Stimulated activated CD8-positive, alpha-beta memory T cell treated with anti-CD3 and anti-CD28 coated beads, Interleukin-2, amount 100 ng/mL, for 48 hours (primary cell): ENCODE measurements at places on chromosomes 12 and 14.

DNA sequence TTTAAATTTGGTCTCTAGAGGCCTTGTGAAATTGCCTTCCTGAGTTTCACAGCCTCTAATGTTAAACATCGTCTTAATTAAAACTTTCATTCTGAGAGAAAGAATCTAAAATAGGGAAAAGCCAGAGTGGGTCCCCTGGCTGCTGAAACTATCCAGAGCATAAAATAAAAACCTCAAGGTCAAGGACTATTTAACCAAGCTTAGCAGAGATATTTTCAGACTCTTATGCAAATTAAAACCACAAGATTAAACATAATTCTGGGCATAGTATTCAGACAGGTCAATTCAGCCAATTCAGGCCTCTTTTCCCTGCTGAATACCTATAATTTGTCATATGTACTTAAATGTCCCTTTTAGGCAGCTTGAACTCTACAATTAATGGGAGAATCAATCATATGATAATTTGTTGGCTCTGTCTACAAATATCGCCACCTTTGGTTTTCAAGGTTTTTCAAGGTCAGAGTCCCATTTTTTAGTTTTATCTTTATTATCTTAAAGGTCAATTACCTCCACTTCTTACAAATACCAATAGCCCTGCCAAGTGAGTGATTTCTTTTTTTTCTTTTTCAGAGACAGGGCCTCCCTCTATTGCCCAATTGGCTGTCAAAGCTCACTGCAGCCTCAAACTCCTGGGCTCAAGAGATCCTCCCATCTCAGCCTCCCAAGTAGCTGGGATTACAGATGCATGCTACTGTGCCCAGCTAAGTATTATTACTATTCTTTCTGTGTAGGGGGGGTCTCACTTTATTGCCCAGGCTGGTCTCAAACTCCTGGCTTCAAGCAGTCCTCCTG, 257.1 kb downstream of the PHLDA1 start:
- DNase-seq = no peak

DNA sequence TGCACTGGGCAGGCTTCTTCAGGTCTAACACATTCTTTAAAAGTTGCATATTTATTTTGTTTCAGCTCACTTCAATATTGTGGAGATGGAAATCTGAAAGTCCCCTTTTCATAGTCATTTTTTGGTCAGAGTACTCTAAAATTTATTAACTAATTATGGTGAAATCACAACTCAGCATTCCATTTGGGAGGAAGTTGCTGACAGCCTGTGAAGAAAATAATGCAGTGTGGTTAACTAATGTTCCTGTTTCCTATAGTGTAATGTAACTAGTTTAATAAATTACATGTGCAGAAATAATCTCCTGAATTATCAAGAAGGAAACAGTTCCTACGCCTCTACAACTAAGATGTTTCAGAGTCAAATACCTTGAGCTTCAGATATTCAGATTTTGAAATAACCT, 17.1 kb downstream of the LRFN5 start:
- DNase-seq = no peak

GRCh38 chr14:77240336-77240915, 30.6 kb downstream of the NGB start:
- DNase-seq = no peak

GRCh38 chr12:4330203-4330602, 9.2 kb downstream of the TIGAR start:
- no peak for DNase-seq

DNA sequence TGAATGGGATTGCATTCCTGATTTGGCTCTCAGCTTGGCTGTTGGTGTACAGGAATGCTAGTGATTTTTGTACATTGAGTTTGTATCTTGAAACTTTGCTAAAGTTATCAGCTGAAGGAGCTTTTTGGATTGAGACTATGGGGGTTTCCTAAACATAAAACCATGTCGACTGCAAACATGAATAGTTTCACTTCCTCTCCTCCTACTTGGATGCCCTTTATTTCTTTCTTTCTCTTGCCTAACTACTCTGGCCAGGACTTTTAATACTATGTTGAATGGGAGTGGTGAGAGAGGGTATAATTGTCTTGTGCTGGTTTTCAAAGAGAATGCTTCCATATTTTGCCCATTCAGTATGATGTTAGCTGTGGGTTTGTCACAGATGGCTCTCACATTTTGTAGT, 141.5 kb downstream of the CEP83 start:
- DNase-seq = no peak

GRCh38 chr14:101200008-101200649, 296.6 kb upstream of the RTL1 start:
- DNase-seq = no peak

GRCh38 chr12:108642899-108643654, 9.4 kb upstream of the SELPLG start:
- DNase-seq = no peak

DNA sequence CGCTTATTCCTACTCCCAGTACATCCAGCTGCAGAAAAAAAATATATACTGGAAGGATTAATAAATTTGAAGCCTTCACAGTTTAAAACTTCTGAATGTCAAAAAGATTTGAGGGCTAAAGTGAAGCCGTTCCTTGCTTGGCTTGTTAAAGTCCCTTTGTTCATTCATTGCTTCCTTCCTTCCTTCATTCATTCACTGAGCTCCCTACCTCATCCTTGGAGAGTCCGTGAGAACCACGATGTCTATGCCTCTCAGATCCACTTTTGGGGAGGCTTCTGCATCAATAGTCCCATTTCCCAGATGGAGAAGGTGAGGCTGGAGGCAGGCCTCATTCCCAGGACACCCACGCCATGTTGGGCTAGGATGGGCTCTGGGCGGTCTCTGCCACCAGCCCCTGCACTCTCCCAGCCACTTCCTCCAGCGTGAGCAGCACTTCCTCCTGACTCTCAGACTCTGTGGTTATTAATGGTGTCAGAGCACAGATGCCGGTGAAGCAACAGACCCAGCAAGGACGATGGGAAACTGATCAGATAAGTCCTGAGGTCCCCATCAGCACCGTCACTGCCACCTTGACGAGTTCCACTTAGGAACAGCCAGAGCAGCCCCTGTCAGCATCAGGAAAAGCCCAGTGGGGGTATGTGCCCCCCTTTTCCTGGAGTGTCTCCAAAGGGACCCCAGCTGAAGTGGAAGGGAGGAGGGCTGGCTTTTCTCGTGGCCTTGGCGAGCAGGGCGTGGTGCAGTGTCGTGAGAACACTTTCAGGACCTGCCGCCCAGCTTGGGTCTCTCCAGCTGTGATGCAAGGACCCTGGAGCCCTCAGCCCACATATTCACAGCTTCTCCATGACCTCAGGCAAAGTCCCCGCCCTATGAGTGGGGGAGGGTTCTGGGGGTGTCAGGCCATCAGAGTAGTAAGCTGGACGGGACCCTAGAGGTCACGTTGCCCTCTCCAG, 21.2 kb downstream of the ASB2 start:
- no peak for DNase-seq

DNA sequence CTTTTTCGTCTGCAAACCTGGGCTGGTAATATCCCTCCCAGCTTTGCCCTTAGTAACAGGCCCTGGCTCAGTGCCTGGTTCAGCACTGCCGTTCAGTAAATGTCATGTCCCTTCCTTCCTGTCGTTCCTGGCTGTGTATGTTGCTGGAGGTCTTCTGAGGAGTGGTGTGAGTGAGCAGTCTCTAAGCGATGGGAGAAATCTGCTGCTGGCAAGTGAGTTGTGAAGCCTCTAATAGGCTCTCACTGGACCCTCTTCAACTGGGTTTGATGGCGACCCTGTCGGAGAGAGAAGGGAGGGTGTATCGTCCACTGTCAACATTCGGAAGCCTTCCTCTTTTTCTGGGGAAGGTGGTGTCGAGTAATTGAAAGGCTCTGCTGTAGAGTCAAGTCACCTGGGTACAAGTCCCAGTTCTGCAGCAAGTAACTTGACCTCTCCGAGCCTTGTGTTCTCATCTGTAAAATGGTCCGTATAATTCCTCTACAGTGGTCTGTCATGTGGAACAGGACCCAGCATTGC, 62.8 kb downstream of the HRK start:
- DNase-seq = no peak

GRCh38 chr12:124426594-124427555, 132.0 kb downstream of the RFLNA start:
- no peak for DNase-seq

- DNase-seq = no peak
Measured at GRCh38 chr14:89164168-89165073, 252.6 kb downstream of the FOXN3 start.

GRCh38 chr12:120264086-120264903, 1.2 kb downstream of the PXN start:
- DNase-seq = no peak

- DNase-seq = no peak
Measured at GRCh38 chr12:19506497-19506896, 67.2 kb downstream of the AEBP2 start.

- DNase-seq = no peak
Measured at GRCh38 chr14:33788161-33788560, 162.7 kb downstream of the EGLN3 start.

GRCh38 chr12:90870971-90871725, 83.8 kb downstream of the CCER1 start:
- no peak for DNase-seq

DNA sequence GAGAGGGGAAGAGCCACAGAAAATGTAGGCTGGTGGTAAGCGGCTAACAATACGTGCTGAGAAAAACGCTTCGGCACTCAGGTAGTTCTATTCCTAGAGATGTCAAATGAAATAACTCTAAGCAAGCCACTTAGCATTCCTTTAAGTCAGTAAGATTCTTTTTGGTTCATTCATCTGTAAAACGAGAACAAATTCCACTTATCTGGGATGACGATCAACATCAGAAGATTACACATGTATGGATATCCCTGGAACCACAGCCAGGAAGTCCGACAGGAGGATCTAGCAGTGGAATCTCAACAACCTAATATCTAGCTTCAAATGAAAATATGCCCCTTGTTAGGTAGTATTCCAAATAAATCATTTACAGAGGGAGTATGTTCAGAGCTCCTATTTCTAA, 74.6 kb upstream of the CDKN3 start:
- no peak for DNase-seq

- no peak for DNase-seq
Measured at GRCh38 chr12:49244176-49244575, 20.7 kb upstream of the TUBA1C start.

- no peak for DNase-seq
Measured at GRCh38 chr14:54348923-54349620, 47.7 kb upstream of the CDKN3 start.

- DNase-seq = no peak
Measured at GRCh38 chr12:129296671-129297070, 443.4 kb downstream of the GLT1D1 start.

DNA sequence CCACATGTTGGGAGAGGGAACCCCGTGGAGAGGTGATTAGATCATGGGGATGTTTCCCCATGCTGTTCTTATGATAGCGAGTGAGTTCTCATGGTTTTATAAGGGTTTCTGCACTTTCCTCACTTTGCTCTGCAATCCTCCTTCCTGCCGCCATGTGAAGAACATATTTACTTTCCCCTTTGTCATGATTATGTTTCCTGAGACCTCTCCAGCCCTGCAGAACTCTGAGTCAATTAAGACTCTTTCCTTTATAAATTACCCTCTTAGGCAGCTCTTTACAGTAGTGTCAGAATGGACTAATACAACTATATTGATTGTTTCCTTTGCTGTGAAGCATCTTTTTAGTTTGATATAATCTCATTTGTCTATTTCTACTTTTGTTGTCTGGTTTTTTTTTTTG, 13.1 kb upstream of the RASSF9 start:
- DNase-seq = no peak

GRCh38 chr14:95163666-95164065, 6.3 kb upstream of the DICER1 start:
- no peak for DNase-seq

DNA sequence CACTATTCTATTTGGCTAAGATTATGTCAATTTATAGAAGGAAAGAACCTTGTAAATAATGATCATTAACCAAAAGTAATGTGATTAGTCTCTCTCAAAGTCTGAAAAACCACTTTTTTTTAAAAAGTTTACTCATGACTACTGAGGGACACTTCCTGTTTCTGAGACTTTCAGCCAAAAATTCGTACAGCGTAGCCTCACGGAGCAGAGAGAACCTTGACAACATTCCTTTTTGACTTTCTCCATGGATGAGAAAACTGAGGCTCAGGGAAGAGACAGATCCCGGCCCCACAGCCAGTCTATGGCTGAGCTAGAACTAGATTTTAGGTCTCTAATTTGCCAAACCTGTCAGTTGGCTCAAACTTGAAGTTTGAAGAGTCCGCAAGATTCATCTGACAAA, 68.2 kb downstream of the DAD1 start:
- DNase-seq = no peak

GRCh38 chr14:74552623-74553022, 59.1 kb downstream of the ISCA2 start:
- no peak for DNase-seq

DNA sequence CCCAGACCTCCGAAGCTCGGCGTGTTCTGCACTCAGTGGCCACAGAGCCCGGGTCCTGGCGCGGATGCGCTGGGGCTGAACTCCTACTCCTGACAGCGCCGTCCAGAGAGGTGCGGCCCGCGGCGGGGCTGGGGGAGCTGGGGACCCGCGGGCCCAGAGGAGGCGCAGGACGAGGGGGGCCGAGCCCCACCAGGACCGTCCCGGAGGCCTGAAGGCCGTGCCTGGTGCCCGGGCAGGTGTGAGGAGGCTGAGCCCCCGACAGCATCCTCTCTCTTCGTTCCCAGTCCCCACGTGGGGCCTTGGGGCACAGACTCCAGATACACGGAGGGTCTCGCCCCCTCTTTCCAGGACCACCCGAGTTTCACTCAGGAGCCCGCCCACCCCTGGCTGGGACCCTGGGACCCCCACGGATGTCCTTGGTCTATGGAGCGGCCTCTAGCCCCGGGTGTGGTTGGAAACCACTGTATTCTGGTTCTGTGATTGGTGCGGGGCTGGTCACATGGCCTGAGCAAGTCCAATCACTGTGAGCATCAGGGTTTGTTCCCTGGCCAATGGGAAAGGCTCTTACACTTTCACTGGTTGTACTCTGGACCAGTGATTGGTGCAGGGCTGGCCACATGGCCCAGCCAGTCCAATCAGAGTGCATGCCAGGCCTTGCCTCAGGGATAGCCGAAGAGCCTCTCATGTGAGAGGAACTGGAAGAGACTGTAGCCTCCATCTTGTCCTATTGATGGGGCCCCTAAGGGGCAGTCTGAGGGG, 217.6 kb upstream of the SFSWAP start:
- no peak for DNase-seq

DNA sequence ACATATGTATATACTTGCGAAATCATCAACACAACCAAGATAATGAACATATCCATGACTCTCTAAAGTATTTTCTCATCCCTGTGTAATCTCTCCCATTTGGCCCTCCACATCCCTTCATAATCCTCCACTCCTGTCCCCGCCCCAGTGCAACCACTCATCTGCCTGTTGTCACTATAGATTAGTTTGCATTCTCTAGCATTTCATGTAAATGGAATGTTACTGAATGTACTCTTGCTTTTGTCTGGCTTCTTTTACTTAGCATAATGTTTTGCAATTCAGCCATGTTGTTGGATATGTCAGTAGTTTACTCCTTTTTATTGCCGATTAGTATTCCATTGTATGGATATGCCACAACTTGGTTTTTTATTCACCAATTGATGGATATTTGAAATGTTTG, 99.1 kb downstream of the BICD1 start:
- no peak for DNase-seq

- DNase-seq = peak; percentile 78
Measured at GRCh38 chr12:47808050-47808449, 11.7 kb downstream of the HDAC7 start.

- DNase-seq = no peak
Measured at GRCh38 chr14:78610994-78611393, 440.8 kb downstream of the NRXN3 start.
